Activated CD8-positive, alpha-beta T cell treated with anti-CD3 and anti-CD28 coated beads for 36 hours (primary cell): ENCODE measurements at places on chromosomes 3 and 15.

DNA sequence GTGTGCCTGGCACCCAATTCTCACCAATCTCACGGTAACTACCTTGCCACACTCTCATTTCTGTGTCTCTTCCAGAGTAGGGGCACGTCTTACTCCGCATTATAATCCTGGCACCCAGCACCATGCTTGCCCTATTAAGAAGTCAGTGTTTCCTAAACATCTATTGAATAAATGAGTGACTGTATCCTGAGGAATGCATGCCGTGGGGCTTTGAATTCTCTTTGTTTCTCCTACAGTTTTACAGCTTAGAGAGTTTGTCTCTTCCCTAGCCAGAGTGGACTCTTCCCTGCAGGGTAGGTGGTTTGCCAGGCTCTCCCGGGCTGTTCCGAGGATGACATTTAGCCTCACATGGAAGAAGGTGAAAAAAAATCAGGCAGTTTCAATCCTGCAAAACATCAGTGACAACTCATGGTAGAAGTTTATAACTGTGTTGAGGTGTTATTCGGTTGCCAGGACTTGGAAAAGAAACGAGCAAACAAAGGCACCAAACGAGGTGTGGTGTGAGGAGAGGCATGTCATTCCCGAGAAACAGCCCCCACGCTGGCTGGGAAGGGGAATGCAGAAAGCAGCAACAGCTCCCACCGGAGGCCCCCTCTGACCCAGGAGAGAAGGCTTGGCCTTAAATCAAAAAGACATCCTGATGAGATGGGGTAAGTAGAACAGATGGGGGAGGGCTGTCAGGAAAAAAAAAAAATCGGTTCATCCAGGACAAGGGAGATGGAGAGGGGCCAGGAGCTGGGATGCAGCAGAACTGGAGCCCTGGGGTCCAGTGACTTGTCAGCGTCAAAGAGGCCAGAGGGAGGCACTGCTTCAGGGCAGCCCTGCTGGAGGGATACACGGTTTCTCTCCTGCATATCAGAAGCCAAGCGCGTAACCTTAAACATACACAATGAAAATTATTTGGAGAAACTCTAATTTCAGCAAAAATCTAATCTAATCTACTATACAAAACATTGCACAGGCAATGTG is 168.4 kb upstream of the ARRDC4 start:
- DNase-seq, result no peak

DNA sequence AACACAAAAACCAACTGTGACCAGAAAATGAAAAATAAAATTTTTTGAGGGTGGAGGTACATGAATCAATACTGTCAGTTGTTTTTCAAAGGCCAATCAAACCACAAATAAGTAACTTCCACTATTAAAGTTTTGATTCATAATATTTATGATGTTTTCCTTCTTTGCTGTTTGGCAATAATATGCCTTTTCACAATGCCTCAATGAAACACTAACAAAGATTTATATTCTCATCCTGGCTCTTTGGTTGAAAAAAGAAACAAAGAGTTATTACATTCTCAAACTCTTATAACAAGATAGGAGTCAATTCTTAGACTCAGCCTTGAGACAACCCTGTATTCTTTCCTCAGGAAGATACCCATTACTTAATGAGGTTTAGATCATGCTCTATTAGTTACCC is 63.1 kb downstream of the C3orf70 start:
- no peak for DNase-seq

- no peak for DNase-seq
Observed at GRCh38 chr3:191412759-191413158, 48.2 kb upstream of the PYDC2 start.

DNA sequence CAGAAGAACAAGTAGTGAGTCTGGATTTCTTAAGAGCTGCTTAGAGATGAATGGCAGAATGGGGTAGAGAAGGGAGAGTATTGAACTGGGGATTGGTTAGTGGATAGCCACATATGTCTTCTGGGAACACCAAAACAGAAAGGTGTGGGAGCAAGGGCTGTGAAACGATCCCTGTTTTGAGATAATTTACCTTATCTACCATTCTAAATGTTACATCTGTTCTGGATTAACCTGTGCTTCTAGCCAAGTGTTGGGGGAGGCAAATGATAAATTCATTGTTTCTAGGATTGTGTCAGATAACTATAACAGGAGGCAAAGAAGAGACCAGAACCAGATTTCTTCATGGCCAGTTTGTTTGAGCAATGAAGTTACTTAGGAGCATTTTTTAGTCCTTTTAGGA is 8.4 kb downstream of the NR1D2 start:
- no peak for DNase-seq

- DNase-seq, result no peak
Observed at GRCh38 chr3:13716540-13717221, 163.2 kb downstream of the WNT7A start.
